A172 (cell line): ENCODE measurements at places on chromosomes 2 and 18.

DNA sequence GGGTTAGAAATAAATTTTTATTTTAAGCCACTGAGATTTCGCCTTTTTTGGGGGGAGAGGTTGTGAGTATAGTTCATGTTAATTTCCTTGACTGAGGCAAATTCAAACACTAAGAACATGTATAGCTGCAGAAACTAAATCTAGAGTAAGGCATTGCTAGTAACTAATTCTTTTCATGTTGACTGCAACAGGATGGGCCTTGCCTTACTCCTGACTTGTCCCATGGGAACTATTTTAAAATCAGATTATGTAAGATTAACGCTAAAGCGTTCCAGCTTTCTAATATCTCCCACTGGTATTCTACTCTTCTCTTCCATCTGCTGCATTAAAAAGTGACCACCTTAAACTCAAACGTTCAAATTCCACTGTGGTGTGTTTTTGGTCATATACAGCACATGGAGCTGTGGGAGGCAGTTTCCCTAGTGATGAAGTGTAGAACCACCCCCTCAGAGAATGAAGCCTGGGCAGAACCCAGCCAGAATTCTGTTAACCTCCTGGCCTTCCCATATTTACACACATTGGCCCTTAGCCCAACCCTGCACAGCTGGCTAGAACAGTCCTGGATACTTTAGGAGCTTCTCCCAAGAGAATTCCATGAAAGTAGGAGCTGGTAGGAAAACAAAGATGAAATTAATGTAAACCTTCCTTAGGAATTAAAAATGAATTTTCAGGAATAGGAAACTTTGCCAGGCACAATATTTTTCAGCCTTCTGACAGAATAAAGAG lies 687.8 kb downstream of the SLC4A3 start:
- no peak for DNase-seq

GRCh38 chr18:69495338-69495737 lies 94.7 kb downstream of the DOK6 start:
- DNase-seq, result no peak

DNA sequence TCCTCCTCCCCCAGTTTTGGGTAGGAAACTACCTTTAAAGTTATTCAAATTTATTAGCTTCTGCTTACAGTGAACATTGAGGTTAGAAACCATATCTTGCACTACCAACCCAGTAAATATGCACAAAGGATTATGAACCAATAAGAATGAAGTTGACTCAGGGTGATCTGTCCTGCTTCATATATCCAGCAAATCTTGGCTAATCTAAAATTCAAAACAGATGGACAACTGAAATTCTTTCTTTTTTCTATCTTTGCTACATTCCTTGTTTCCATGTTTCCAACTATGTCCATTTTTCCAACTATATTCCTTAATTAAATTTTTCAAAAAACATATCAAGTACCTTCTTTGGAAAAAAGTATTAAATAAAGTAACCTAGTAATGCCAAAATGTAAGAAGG lies 149.3 kb downstream of the FAM124B start:
- no peak for DNase-seq

DNA sequence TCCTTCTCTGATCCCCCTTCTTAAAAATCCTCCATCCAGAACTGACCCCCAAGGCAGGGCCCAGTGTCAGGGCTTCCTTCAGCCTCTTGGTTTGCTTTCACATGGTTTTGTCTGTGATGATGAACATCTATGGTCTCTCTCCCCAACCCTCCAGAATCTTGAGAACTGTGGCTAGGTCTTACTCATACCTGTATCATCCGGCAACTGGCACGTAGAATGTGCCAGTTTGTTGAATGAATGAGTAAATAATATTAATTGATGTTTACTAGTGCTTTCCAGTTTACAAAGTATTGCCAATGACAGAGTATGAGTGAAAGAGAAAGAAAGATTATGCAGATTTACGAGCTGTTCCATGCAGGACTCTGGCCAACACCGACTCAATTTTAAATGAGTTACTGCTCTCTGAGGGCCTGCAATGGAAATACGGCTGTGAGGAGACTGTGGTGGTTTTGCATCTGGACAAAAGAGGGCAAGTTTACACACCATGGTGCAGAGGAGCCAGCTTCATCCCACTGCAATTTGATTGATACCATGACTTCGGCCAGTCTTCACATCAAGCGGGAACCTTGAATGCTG lies 29.9 kb upstream of the TRIB2 start:
- no peak for DNase-seq

DNA sequence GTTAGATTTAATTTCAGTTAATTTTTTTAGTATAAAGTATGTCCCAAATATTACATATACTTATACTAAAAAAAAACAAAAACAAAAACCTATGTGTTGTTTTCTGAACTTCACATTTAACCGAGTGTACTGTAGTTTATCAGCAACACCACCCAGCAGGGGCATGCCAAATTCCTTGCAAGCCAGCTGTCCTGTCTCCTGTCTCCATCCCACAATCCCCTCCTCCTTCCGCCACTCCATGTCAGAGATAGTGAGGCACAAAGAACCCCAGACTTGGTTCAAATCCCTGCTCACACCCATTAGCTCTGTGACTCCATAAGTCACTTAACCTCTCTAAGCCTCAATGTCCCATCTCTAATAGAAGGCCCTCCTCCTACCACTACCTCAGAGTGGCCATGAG lies 9.4 kb downstream of the CHST10 start:
- DNase-seq, result no peak

GRCh38 chr18:59323931-59324622 lies 5.6 kb upstream of the CPLX4 start:
- DNase-seq, result no peak
